ENCODE measurements at places on chromosomes 7 and 10.

DNA sequence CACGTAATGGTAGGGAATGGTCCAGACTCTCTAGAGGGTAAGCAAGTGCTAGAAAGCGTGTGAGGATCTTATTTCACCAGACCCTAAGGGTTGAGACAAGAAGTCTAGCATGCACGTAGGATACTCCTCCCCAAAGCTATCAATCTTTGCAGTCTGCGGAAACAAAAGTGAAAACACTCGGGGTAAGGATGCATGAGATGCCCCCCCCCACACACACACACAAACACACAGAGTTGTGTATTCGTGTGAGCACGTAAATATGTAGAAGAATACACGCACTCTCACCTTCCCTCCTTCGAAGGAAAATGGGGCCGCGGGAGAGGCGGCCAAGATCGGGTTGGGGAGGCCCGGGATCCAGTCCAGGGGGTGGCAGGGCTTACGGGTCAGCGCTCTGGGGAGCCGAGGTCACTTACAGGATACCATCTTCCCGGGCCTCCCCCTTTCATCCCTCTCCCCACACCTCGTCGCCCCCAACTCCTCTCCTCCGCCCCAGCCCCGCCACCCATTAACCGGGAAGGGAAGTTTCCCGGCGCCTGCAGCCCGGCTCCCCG is 455 bp downstream of the CUL2 start:
- peak; percentile 20 for DNase-seq

- no peak for DNase-seq
These were observed 120.2 kb downstream of the PRLHR start for GRCh38 chr10:118475214-118475613.

- no peak for DNase-seq
These were observed 374.6 kb downstream of the DNAJB6 start for GRCh38 chr7:157711353-157711888.

DNA sequence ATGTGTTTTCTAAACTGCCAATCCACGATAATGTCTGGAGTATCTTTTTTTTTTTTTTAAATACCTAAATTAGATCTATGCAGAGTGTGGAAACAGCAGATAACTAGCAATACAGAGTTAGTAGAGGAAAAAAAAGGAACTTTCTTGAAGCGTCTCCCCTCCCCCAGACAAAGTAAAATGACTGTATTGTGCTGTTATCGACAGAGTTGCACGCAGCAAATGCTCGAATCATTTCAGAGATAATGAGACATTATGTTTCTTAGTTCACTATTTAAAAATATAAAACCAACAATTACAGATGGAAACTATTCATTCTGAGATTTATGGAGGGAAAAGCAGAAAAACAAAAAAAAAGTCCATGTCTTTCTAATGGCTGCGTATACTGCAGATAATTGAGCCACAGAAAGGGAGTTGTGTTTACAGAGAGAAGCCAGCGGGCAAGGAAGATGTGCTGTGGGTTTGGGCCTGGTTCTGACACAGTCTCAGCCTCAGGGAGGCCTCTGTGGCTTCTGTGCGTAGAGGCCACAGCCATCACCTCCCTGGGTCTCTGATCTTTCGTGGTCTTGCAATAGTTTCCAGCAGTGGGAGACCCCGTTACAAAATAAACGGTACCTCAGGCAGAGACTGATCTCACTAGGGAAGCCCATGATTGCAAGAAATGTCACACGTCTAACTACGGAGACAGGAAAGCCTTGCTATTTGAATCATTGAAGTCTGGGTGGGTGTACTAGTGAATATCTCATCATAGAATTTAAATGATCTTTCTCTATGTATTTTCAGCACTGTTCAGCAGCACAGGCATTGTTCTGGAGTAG is 19.1 kb upstream of the KLF6 start:
- peak; percentile 74 for DNase-seq

GRCh38 chr7:66250711-66251110 is 45.6 kb downstream of the TPST1 start:
- no peak for DNase-seq

DNA sequence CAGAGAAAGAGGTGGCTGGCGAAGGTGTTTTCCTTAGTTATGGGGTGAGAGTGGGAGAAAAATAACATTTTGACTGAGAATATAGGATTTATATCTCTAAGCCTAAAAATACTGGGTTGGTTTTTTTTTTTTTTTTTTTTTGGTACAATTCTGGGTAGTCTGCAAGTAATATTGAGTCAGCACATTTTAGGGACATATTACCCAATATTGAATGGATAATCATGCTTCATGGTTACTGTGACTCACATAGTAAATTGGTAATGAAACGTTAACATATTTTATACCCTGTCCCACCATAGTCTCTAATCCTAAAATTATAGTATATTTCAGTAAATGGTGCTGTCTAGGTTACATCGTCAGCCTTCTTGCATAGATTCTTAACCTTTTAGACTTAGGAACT is 91.4 kb downstream of the TPST1 start:
- no peak for DNase-seq

GRCh38 chr10:96374004-96374403 is 15.2 kb upstream of the OPALIN start:
- no peak for DNase-seq

- no peak for DNase-seq
These were observed 37.4 kb downstream of the SLC35B4 start for GRCh38 chr7:134279336-134279735.

DNA sequence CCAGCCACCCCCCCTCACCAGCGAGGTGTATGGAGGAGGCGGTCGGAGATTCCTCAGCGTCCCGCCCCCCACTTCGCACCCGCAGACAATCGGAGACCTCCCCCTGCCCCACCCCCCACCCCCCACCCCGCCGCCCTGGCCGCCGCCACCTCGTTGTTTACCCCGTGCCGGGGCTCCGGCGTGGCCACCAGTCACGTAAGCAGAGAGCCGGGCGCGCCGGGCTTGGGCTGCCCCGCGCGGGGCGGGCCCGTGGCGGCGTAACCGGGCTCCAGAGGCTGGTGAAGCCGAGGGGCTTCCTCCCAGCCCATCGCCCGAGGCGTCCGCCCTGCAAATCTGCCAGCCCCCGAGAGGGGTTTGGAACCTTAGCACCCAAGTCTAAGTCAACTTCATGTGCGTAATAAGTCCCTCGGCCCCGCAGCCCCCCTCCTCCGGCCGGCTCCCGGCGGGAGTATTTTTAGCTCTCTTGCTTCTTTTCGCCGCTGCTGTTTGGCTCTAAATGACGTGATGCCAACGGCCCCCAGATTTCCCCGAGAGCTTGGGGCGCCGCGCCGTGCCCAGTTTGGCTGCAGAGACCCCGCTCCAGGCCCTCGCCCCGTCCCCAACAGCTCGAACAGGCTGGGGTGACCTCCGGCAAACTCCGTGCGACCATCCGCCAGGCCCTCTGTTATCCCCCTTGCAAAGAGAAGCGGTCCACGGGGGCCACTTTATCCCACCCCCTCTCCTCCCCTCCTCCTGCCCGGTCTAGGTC is 2.7 kb downstream of the MXI1 start:
- DNase-seq, result no peak

- no peak for DNase-seq
These were observed 20.4 kb downstream of the DNAJC9 start for GRCh38 chr10:73226663-73227062.

GRCh38 chr10:105017116-105017515 is 376.0 kb downstream of the SORCS3 start:
- no peak for DNase-seq

DNA sequence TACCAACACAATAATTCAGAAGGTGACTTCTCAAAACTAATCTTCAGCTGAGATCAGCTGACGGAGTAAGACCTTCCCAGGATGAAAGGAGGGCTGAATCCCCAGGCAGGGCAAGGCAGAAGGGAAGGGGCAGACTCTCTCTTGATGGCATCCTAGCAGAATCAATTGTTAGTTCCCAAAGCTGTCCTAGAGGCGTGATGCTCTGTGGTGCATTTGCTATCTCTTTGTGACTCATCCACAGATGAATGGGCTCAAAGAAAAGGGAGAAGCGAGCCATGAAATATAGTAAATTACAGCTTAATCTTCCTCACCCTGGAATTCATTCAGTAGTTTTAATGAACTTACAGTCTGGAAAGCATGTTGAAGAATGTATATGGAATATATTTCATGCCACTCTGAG is 37.2 kb downstream of the PDE1C start:
- DNase-seq, result no peak

DNA sequence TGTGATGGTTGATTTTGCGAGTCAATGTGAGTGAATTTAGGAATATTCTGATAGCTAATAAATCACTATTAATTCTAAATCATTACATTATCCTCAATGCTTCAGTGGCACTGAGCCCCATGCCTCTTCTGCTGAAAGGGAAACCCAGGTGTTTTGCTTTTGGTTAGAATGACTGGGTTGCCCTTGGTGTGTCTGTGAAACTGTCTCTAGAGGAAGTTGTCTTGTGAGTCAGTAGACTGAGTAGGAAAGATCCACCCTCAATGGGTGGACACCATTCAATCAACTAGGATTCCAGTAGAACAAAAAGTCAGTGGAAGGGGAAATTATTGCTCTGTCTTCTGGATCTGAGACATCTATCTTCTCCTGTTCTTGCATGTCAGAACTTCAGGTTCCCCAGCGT is 472.4 kb downstream of the ANKRD7 start:
- no peak for DNase-seq

GRCh38 chr7:28410628-28411531 is 1.4 kb upstream of the CREB5 start:
- peak; percentile 58 for DNase-seq

GRCh38 chr10:120208488-120208887 is 248.5 kb upstream of the PLPP4 start:
- no peak for DNase-seq

DNA sequence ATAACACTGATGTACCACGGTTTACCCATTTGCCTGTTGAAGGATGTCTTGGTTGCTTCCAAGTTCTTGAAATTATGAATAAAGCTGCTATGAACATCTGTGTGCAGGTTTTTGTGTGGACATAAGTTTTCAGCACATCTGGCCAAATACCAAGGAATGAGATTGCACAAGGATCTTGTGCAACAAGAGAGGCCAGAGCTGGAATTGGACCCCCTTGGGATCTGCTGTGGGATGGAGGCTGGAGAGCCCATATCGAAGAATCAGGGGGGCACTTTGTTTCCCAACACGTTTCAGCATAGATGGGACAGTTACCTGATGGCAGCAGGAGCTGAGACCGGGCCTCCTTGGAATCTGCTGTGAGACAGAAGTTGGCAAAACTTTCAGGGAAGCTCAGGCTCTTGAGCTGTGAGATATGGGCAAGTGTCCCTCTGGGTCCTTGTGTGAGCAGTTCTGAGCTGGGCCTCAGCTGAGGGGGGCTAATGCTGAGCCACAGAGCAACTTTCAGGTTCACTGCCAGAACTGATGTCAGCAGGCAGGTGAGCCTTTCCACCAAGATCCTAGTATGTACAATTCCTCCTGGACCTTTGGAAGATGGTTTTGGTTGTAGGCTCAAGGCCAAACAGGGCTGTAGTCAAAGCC is 115.2 kb upstream of the RAB18 start:
- DNase-seq, result no peak

DNA sequence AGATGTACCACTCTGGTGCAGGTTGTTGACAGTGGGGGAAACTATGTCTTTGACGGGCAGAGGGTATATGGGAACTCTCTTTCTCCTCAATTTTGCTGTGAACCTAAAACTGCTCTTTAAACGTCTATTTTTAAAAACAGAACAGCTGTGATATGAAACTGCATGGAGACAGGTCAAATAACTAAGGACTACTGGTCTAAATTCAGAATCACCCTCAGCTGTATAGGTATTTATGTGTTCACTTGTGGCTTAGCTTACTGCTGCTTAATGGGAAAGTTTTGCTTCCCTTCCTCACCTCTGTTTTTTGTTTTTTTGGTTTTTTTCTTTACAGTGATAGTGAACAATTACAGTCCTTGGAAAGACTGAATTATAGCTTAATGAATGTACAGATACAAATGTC is 86.9 kb upstream of the STRIP2 start:
- no peak for DNase-seq

DNA sequence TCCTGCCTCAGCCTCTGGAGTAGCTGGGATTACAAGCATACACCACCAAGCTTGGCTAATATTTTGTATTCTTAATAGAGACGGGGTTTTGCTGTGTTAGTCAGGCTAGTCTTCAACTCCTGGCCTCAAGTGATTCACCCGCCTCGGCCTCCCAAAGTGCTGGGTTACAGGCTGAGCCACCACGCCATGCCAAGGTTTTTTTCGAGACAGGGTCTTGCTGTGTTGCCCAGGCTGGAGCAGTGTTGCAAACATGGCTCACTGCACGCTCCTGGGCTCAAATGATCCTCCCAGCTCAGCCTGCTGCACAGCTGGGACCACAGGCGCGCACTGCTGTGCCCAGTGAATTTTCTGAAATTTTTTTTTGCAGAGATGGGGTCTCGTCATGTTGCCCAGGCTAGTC is 3.3 kb upstream of the SEC31B start:
- DNase-seq, result no peak

GRCh38 chr10:80284522-80284921 is 4.9 kb downstream of the MAT1A start:
- DNase-seq, result no peak

- no peak for DNase-seq
These were observed 96.5 kb upstream of the PODXL start for GRCh38 chr7:131652934-131653333.

GRCh38 chr10:31157123-31158010 is 125.7 kb upstream of the ZNF438 start:
- DNase-seq, result peak; percentile 65

DNA sequence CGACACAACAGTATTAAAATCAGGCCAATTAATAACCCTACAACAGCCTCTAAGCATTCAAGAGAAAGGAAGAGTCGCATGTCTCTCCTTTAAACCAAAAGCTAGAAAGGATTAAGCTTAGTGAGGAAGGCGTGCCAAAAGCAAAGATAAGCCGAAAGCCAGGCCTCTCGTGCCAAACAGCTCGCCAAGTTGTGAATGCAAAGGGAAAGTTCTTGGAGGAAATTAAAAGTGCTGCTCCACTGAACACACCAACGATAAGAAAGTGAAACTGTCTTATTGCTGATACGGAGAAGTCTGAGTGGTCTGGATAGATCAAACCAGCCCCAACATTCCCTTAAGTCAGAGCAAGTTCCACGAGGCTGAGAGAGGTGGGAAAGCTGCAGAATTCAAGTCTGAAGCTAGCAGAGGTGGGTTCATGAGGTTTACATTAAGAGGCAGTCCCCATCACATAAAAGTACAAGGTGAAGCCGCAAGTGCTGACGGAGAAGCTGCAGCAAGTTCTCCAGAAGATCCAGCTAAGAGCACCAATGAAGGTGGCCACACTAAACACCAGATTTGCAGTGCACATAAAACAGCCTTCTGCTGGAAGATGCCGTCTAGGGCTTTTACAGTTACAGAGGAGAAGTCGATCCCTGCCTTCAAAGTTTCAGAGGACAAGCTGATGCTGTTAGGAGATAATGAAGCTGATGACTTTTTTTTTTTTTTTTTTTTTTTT is 194.8 kb downstream of the MAD1L1 start:
- DNase-seq, result no peak

DNA sequence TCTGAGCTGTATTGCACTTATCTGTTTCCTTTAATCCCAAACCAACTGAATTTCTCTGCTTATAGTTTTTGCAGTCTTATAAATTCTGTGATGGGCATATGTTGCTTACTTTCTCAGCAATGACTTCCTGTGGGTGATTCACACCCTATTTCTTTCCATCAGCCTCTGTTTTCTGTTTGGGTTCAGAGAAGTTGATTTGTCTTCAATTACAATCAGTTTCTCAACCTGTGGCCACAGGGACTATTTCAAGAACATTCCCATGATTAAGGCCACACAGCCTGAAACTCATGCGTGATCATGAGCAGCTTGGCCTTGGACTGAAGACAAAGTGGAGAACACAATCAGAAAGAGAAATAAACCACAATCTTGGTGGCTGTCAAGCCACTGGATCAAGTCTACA is 1174.6 kb upstream of the C7orf33 start:
- no peak for DNase-seq

- no peak for DNase-seq
These were observed 139.0 kb upstream of the GPR26 start for GRCh38 chr10:123527151-123527550.

All from pons (tissue), 1 donor.